Uterine smooth muscle cell (primary cell): ENCODE measurements at places on chromosomes 2 and 18. TPM values are rescaled to one million over a fixed set of nuclear protein-coding genes. Genes with fewer than 3 reads are reported as not detected.

ASB18 gene
- not detected in 2 replicates for total RNA-seq

RNF125 gene
- 0.50 and 0.89 TPM in 2 replicates for total RNA-seq

SERPINB5 gene
- not detected in 2 replicates for total RNA-seq

G6PC2 gene
- not detected in 2 replicates for total RNA-seq

STAMBP gene
- 22.1 and 23.0 TPM in 2 replicates for total RNA-seq
